Activated effector memory CD4-positive, alpha-beta T cell treated with Interleukin-2 at 50 U/mL for 16 hours (primary cell): ENCODE measurements at places on chromosomes 3 and 15.

DNA sequence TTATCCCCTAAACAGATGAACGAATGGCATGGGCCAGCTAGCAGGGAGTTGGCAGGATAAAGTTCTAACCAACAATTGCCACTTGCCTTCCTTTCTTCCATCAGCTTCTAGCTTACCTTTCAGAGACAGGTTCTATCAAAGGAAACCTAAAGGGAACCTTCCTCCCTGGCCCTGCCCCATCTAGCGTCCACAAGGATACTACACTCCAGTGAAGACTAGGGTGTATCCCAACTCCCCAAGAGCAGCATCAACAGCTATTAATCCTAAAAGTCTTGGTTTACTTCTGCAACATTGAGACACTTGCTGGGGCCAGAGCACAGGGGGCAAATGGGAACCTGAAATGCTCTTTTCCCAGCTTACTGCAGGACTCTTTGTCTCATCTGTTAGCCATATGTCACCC is 37.0 kb upstream of the TMC3 start:
- DNase-seq, result no peak

- DNase-seq, result no peak
Observed at GRCh38 chr3:171783626-171784025, 26.7 kb downstream of the PLD1 start.

- DNase-seq, result no peak
Observed at GRCh38 chr3:179454887-179455286, 3.6 kb upstream of the GNB4 start.

DNA sequence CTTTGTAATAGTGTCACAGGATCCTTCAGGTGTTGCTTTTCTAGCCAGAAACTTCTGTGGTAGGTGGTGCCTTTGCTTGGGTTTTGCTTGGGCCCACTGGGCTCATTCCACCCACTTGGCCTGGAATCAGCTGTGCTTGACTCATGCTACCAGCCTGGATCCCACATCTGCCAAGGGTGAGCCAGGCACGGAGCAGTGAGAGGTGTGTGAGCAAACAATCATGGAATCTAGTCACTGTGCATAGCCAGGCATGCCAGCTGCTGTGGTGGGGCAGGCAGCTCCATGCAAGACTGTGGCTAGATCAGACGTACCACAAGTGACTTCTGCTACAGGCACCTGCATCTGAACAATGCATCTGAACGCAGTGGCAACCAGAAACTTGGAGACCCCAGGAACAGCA is 275.9 kb downstream of the UBE2E2 start:
- no peak for DNase-seq

DNA sequence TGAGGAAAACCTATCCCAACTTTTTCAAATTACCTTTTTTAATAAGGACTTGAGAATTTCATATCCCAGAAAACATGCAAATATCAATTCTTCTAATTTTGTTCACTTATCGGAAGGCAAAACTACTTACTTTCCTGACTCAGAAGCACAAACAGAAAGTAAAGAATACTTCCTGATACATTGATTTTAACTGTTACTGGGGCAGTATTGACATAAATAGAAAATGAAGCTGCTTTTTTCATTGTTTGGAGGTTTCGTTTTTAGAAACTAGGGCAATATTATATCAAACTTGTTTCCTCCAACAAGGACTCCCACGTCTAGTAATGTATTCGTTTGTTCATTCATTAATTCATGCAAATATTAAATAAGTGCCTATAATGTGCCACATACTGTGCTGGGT is 19.1 kb downstream of the PAQR9 start:
- no peak for DNase-seq

GRCh38 chr15:64683378-64683777 is 92.0 kb downstream of the RBPMS2 start:
- no peak for DNase-seq

GRCh38 chr3:117893638-117894037 is 1141.0 kb downstream of the IGSF11 start:
- DNase-seq, result no peak

DNA sequence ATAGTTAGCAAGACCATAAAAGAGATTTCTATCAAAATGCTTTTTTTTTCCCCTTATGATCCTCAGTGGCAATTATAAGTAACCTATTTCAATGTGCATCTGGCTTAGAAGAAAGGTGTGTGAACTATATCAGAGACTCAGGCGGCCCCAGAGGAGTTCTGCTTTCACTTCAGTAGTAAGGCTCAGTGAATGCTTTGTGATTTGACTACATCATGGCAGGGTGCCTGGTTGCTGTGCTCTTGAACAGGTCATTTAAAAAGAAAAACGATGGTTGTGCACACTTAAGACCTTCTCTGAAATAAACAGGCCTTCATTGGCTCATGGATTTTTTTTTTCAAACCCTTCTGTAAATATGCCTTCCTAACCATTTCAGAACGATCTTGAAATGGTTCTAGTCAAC is 400.4 kb upstream of the RARB start:
- no peak for DNase-seq

DNA sequence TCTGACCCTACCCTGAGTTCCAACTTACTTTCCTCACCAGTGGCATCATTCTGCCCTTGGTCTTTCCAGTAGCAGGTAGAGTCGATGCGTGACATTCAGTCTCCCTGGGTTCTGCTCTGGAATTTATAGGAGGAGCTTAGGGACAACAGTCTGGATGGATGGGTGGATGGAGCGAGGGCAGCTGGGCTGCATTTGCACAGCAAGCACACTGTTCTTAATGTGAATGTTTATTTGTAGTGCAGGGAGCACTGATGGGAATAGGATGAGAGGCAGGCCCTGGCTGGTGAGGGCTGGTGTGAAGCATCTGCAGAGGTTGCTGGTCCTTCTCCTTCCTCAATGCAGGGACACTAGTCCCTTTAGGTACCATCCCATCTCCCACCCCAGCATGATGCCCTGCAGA is 176.2 kb downstream of the EPHB1 start:
- DNase-seq, result no peak
